ENCODE measurements at places on chromosomes 4 and X.

- no peaks in the 10 kb centered on the region for H3K4me1 ChIP-seq
- H3K27me3 ChIP-seq, result no peaks in the 10 kb centered on the region
Observed at GRCh38 chr4:170420255-170420693, 330.5 kb upstream of the AADAT start.

GRCh38 chr4:88063634-88064296 is 56.3 kb downstream of the PKD2 start:
- H3K4me1 ChIP-seq, result no peaks in the 10 kb centered on the region
- no peak overlapping the region for H3K4me3 ChIP-seq
- no peaks in the 10 kb centered on the region for H3K27me3 ChIP-seq
- H3K36me3 ChIP-seq, result peaks cover 50% of the 10 kb centered on the region

DNA sequence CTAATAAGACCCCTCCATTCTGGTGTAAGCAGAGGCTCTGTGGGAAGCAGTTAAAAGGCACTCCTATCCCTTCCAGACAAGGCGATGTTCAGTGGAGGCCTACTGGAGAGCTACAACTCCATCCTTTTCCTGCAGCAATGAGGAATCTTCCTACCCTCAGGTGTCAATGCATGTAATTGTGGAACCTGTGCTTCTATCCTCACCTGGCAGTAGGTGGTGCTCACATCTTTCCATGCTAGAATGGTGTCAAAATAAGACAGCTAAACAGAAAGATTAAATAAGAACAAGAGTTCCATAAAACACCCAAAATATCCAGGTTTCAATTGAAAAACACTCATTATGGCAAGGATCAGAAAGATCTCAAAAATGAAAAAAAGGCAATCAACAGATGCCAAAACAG is 224.6 kb downstream of the IL15 start:
- no peaks in the 10 kb centered on the region for H3K36me3 ChIP-seq
- no peaks in the 10 kb centered on the region for H3K4me1 ChIP-seq
- no peak for DNase-seq
- no peaks in the 10 kb centered on the region for H3K27me3 ChIP-seq
- H3K4me3 ChIP-seq, result no peak overlapping the region

DNA sequence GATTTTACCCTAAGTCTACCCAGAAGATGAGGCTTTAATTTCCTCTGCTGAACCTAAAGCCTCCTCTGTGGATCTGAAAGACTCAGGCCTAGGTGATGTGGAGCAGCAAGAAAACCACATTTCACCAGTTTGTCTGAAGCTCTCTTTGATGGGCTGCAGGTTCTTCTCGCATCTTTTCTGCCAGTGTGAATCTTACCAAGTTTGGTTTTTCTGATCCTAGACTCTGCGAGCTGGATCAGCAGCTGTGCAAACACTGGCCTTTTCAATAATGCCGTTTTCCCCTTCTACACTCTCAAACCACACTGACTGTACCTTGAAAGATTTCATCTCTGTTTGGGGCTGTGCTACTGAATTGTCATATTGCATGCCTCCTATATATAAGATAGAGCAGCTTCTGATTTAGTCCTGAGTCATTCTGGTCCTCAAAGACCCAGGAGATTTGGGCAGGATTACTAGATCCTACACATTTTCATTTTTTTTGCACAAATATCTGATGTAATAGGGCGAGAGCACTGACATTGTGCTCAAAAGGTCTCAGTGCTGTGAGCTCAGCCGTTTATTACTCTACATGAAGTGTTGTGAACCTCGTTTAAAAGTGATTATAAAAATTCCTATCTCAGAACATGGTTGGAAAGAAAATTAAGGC is 133.6 kb upstream of the FAM9C start:
- H3K27ac ChIP-seq, result no peak overlapping the region
- no peak overlapping the region for H3K4me3 ChIP-seq
- H3K36me3 ChIP-seq, result no peaks in the 10 kb centered on the region
- H3K4me1 ChIP-seq, result no peaks in the 10 kb centered on the region
- no peaks in the 10 kb centered on the region for H3K27me3 ChIP-seq
- no peak for DNase-seq

- H3K4me1 ChIP-seq, result no peaks in the 10 kb centered on the region
- no peaks in the 10 kb centered on the region for H3K27me3 ChIP-seq
- no peak for DNase-seq
- H3K4me3 ChIP-seq, result no peak overlapping the region
- H3K36me3 ChIP-seq, result no peaks in the 10 kb centered on the region
- H3K27ac ChIP-seq, result no peak overlapping the region
Observed at GRCh38 chr4:80295826-80296225, 29.4 kb downstream of the FGF5 start.

- H3K27me3 ChIP-seq, result no peaks in the 10 kb centered on the region
- H3K27ac ChIP-seq, result no peak overlapping the region
- DNase-seq, result no peak
- H3K36me3 ChIP-seq, result no peaks in the 10 kb centered on the region
- H3K4me3 ChIP-seq, result no peak overlapping the region
Observed at GRCh38 chrX:77528034-77528433, 80.8 kb downstream of the FGF16 start.

GRCh38 chr4:90127706-90128345 is 632 bp downstream of the CCSER1 start:
- H3K27me3 ChIP-seq, result peaks cover 5% of the 10 kb centered on the region
- no peaks in the 10 kb centered on the region for H3K36me3 ChIP-seq
- H3K27ac ChIP-seq, result peak overlapping the region; percentile 79
- H3K4me1 ChIP-seq, result peaks cover 17% of the 10 kb centered on the region
- H3K4me3 ChIP-seq, result peak overlapping the region; percentile 77
- DNase-seq, result peak; percentile 27

DNA sequence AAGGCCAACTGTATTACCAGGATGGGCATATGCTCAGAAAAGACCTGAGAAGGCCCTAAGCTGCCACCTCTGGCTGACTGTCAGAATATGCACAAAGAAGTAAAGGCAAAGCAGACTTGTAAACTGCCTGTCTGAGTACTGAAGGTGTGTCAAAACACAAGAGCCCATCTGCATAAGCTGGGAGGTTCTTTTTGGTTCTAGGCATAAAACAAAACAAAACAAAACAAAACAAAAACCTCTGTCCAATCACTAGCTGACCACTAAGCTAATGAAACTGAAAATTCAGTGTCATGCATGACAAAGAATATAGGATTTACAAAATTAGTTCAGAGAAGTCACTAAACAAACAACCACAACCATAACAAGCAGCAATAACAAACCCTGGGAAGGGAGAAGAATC is 20.6 kb downstream of the SH3D19 start:
- H3K36me3 ChIP-seq, result peaks cover 3% of the 10 kb centered on the region
- H3K27ac ChIP-seq, result no peak overlapping the region
- DNase-seq, result no peak
- H3K27me3 ChIP-seq, result no peaks in the 10 kb centered on the region

- no peak overlapping the region for H3K4me3 ChIP-seq
- no peak for DNase-seq
- no peaks in the 10 kb centered on the region for H3K4me1 ChIP-seq
- no peaks in the 10 kb centered on the region for H3K36me3 ChIP-seq
- no peak overlapping the region for H3K27ac ChIP-seq
Observed at GRCh38 chr4:109676886-109677285, 26.4 kb downstream of the CASP6 start.

GRCh38 chrX:132809581-132809980 is 148.8 kb downstream of the HS6ST2 start:
- no peak for DNase-seq
- H3K4me3 ChIP-seq, result no peak overlapping the region
- no peak overlapping the region for H3K27ac ChIP-seq
- no peaks in the 10 kb centered on the region for H3K36me3 ChIP-seq
- no peaks in the 10 kb centered on the region for H3K4me1 ChIP-seq

DNA sequence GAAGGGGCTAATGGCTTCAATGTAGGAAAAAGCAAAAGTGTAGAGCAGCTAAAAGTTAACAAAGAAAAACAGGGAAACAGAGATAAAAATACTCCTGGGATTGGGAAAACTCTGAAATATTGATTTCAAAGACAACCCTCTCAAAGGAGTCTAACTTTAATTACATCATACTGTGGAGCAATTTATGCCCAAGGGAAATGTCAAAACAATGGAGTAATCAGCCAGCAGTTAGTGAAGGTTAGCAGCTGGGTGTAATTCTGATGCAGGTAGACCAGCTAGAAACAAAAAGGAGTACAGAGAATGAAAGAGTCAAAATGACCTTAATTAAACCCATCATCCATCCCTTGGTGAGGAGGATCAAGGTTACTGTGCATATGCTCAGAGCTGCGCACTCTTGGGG is 169.0 kb downstream of the ADAM29 start:
- no peaks in the 10 kb centered on the region for H3K4me1 ChIP-seq
- DNase-seq, result no peak
- no peaks in the 10 kb centered on the region for H3K27me3 ChIP-seq
- H3K36me3 ChIP-seq, result no peaks in the 10 kb centered on the region
- no peak overlapping the region for H3K4me3 ChIP-seq
- H3K27ac ChIP-seq, result no peak overlapping the region

- no peak overlapping the region for H3K4me3 ChIP-seq
- DNase-seq, result no peak
Observed at GRCh38 chr4:95627024-95627605, 78.3 kb upstream of the UNC5C start.

DNA sequence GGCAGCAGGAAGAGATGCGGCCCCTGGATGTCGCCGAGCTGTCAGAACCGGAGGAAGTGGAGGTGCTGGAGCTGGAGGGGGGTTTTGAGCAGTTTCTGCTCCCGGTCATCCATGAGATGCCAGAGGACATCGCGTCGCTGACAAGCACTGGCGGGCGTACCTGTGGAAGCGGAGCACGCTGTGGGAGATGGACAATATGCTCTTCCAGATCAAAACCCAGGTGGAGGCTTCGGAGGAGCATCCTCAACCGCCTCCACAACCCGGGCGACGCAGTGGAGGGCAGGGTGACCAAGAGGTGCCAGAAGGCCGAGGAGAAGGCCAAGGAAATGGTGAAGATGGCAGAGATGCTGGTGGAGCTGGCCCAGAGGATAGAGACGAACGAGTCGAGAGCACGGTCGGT is 7.6 kb upstream of the CCNQ start:
- no peaks in the 10 kb centered on the region for H3K27me3 ChIP-seq
- H3K4me1 ChIP-seq, result peaks cover 9% of the 10 kb centered on the region
- no peak for DNase-seq
- no peaks in the 10 kb centered on the region for H3K36me3 ChIP-seq
- no peak overlapping the region for H3K4me3 ChIP-seq
- H3K27ac ChIP-seq, result no peak overlapping the region

- no peak overlapping the region for H3K4me3 ChIP-seq
- H3K27ac ChIP-seq, result no peak overlapping the region
- no peak for DNase-seq
Observed at GRCh38 chr4:19832411-19832810, 419.3 kb upstream of the SLIT2 start.

DNA sequence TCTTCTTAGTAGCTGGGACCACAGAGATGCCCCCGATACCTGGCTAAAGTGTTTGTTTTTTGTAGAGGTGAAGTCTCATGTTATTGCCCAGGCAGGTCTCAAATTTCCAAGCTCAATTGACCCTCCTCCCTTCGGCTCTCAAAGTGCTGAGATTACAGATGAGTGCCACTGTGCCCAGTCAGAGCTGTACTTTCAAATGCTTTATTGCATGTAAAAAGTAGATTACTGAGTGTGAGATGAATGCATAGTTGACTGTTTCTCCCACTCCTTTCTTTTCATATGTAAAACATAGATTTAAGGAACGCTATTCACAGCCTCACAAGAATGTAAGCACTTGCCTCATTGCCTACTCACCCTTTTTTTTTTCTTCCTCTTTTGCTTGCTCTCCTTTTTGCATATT is 984.4 kb upstream of the PABPC4L start:
- no peak for DNase-seq
- no peaks in the 10 kb centered on the region for H3K27me3 ChIP-seq
- H3K4me1 ChIP-seq, result no peaks in the 10 kb centered on the region
- H3K27ac ChIP-seq, result no peak overlapping the region

- no peaks in the 10 kb centered on the region for H3K27me3 ChIP-seq
- no peaks in the 10 kb centered on the region for H3K4me1 ChIP-seq
- no peak overlapping the region for H3K27ac ChIP-seq
- H3K4me3 ChIP-seq, result no peak overlapping the region
- H3K36me3 ChIP-seq, result no peaks in the 10 kb centered on the region
Observed at GRCh38 chrX:24020306-24020876, 6.6 kb downstream of the KLHL15 start.

GRCh38 chrX:16999275-16999674 is 52.8 kb downstream of the REPS2 start:
- H3K27ac ChIP-seq, result no peak overlapping the region
- DNase-seq, result no peak
- no peak overlapping the region for H3K4me3 ChIP-seq
- no peaks in the 10 kb centered on the region for H3K4me1 ChIP-seq

GRCh38 chrX:13364230-13364857 is 44.5 kb upstream of the ATXN3L start:
- H3K4me3 ChIP-seq, result no peak overlapping the region
- no peak overlapping the region for H3K27ac ChIP-seq
- DNase-seq, result no peak
- H3K4me1 ChIP-seq, result no peaks in the 10 kb centered on the region
- no peaks in the 10 kb centered on the region for H3K27me3 ChIP-seq

GRCh38 chr4:186032259-186032658 is 36.7 kb upstream of the TLR3 start:
- no peak overlapping the region for H3K4me3 ChIP-seq
- peaks cover 23% of the 10 kb centered on the region for H3K4me1 ChIP-seq
- no peaks in the 10 kb centered on the region for H3K27me3 ChIP-seq
- no peak for DNase-seq

GRCh38 chr4:82889287-82889686 is 1.7 kb downstream of the SEC31A start:
- DNase-seq, result no peak
- peaks cover 52% of the 10 kb centered on the region for H3K4me1 ChIP-seq
- H3K36me3 ChIP-seq, result peaks cover 5% of the 10 kb centered on the region
- no peaks in the 10 kb centered on the region for H3K27me3 ChIP-seq
- peak overlapping the region; percentile 73 for H3K4me3 ChIP-seq
- no peak overlapping the region for H3K27ac ChIP-seq

DNA sequence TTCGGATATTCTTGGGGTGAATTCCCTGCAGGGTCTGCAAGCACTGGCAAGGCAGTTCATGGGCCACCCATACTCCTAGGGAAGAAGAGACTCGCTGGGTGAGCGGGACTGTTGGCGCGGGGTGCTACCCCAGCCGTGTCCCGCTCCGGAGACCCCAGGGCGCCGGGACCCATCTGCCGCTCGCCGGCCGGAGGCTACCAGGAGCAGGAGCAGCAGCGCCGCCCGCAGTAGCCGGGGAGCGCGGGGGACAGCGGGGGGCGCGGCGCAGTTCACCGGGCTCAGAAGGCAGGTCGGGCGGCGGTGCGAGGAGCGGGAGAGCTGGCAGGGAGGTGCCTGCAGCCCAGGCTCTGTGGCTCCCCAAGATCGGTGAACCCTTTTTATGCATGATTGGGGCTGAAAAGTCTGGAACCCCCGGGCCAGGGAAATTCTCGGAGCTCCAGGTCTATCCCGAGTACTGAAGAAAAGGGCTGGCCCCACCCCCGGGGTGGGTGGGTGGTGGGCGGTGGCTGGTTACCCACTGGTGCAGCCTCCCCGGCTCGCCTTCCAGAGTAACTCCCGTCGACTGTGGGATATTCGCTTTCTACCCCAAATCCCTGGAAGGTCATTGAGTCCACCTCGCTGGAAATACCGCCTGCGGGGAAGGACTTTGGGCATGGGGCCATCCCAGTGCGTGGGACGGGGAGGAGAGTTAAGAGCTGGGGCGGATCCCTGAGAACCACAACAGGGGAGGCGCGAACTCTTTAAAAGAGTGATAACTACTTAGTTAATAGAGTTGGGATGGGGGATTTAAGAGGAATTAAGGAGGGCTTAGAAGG is 37.6 kb downstream of the PF4 start:
- DNase-seq, result peak; percentile 86
- no peaks in the 10 kb centered on the region for H3K36me3 ChIP-seq
- H3K27ac ChIP-seq, result no peak overlapping the region
- H3K4me3 ChIP-seq, result peak overlapping the region; percentile 32
- no peaks in the 10 kb centered on the region for H3K27me3 ChIP-seq

All from upper lobe of left lung (tissue), 6 donors.